Esophagus muscularis mucosa (tissue), 4 donors: ENCODE measurements at places on chromosomes 7 and 10.

DNA sequence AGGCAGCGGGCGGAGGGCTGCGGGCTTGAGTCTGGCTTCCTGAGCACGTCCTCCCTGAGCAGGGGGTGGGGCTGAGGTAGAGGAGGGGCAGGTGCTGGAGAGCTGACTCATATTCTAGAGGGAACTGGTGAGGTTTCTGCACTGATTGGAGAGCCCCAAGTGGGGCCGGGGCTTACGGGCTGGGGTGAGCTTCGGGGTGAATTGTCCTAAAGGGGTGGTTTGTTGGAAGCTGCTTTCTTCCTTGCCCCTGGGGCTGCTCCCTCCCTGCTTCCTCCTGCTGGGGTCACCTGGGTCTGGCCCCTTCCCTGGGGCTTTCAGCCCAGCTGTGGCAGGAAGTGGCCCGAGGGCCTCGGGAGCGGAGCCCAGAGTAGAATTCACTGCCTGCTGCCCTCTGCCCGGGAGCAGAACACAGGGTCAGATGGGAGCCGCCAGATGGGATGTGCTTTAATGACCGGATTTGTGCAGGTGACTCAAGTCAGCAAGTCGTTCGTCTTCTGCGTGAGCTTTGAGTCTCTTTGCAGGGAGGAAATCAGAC lies 48.6 kb downstream of the FAM20C start:
- no peak for DNase-seq

GRCh38 chr10:84241185-84241790 lies at the start of gene LRIT1:
Gene LRIT1, minus strand, starts transcription at chr10:84241546. Its CDS starts 107 bp downstream, at chr10:84241439.
- no peak for DNase-seq

- no peak for DNase-seq
Observed at GRCh38 chr10:82572744-82573143, 697.8 kb downstream of the NRG3 start.

GRCh38 chr7:104973909-104974415 lies 40.0 kb upstream of the KMT2E start:
- no peak for DNase-seq

DNA sequence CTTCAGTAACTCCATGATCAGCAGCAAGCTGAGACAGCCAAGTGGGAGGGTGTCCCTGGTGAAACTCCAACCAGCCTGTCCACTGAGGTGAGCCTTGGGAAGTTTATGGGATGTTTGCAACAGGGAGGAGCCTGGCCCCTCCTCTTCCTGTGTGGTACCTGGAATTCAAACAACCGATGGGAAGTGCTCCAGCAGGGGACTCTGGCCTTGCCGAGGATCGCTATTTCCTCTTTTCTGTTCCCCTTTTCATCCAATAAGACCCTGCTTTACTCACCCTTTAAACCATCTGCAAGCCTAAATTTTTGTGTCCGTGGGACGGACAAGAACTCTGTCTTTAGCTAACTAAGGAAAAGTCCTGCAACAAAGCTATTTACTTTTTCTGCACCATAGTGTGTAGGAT lies 491.1 kb upstream of the ZMIZ1 start:
- DNase-seq, result no peak

- DNase-seq, result no peak
Observed at GRCh38 chr7:149023662-149024061, 4.6 kb downstream of the PDIA4 start.

- DNase-seq, result no peak
Observed at GRCh38 chr7:1857487-1858421, 187.7 kb downstream of the ELFN1 start.

DNA sequence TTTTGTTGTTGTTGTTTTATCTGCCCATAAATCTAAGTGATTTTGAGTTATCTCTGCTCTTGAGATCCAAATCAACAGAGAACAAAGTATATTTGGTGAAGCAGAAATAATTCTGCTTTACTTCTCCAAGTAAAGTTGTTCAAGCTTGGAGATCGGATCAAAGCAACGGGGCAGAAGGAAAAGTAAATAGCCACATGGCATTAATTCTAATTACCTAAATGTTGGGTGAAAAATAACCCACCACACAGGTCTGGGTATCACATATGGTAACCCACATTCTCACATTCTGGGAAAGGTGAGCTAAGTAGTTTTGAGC lies 3.1 kb downstream of the NRP1 start:
- no peak for DNase-seq

GRCh38 chr7:84700563-84701370 lies 486.1 kb downstream of the SEMA3D start:
- no peak for DNase-seq

DNA sequence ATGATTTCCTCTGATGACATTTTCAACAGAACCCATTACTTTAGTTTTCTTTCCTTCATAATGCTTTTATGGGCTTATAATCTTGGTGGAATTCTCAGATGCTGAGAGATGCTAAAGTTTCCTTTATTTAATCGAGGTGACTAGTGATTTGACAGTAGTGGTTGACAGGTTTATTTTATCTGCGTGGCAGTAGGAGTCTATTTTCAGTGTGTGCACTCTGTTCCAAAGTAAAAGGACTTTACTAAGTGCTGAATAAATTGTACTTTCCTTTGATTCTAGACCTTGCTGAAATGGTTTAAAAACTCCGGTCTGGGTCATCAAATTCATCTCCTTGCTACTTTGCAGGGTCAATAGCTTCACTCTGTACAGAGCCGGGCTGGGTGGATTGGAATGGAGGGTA lies 900.3 kb downstream of the LRMDA start:
- no peak for DNase-seq

- DNase-seq, result no peak
Observed at GRCh38 chr10:25547382-25547781, 372.6 kb downstream of the GPR158 start.

DNA sequence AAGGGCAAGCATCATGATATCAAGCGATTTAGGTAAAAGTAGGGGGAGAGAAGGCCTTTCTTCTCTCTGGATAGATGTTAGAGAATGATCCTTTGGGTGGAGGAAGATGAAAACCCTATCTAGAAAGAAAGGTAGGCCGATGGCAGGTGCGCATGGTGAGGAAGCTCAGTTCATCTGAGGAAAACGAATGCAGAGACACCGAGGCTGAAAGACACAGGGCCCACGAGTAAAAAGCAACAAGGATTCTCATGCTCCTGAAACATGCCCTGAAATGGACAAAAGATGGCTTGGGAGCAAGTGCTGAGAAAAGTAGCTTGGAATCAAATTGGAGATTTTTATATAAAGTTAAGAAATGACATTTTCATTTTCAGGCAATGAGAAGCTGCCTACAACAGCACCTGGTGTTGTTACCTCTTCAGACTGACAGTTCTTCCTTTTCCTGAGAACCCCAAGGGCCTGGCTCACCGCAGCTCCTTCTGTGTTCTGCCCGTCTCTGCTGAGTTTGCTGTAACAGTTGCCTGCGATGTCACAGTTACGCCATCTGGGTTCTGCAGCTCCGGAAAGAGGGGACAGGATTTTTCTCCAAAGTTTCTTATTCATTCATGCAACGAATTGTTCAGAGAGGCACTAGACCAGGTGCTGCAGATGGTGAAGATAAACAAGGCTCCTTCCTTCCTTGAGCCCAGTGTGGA lies 402.0 kb upstream of the KLF6 start:
- peak; percentile 64 for DNase-seq

- no peak for DNase-seq
Observed at GRCh38 chr10:21926949-21927348, 76.6 kb downstream of the DNAJC1 start.

GRCh38 chr7:125814100-125814499 lies 884.5 kb upstream of the POT1 start:
- DNase-seq, result no peak

- no peak for DNase-seq
Observed at GRCh38 chr7:44796034-44796503, 412 bp upstream of the PPIA start.

GRCh38 chr7:129367700-129368388 lies 66.4 kb upstream of the STRIP2 start:
- DNase-seq, result peak; percentile 94

DNA sequence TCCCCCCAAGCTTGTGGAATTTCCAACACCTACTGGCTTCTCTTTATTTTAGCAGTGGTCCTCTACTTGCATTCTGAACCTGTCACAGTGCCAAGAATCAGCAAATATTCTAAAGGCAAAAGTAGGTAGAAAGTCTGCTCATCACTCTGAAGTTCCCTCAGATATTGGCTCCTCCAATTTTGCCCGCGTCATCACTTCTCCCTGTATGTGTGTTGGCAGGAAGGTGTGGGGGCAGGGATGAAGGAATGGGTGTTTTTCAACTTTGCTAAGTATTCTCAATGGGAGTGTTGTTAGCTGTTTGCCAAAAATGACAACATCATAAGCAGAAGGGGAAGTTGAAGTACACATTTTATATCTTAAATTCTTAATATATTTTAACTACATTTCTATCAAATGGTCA lies 226.2 kb downstream of the POLR1F start:
- no peak for DNase-seq

- DNase-seq, result no peak
Observed at GRCh38 chr10:56296618-56297017, 64.4 kb downstream of the ZWINT start.

GRCh38 chr7:6175645-6176044 lies 96.8 kb downstream of the CYTH3 start:
- no peak for DNase-seq

DNA sequence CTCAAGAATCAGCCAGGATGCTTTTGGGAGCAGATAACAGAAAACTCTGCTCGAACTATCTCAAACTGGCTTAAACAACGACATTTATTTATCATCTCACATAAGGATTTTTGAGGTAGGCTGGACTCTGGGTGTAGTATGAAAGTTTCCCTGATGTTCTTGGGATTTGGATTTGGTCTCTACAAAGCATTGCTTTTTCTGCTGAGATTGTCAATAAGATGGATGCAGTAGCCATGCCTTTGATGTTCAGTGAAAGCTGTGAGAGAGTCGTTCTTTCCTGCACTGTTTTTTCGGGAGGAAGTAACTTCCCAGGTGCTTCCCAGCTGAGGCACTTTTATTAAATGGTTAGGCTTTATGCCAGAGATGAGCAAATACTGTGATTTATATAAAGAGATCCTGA lies 181.1 kb downstream of the PRKG1 start:
- no peak for DNase-seq

DNA sequence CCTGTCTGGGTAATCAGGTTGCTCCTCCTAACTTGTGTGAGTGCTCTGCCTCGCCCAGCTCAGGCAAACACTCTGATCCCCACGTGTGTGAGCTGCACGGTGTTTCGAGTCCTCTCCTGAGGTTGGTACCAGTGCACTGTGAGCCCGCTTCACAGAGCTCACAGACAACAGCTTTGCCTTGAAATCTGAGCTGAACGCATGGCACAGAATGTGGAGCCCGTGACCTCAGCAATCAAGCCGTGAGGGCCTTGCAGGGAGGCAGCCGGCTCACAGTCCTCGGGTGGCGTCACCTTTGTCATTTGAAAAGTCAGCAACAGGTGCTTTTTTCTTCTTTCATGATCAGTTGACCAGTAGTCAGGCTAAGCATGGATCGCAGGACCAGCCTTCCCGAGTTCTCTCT lies 60.2 kb upstream of the ADGRA1 start:
- DNase-seq, result no peak

- DNase-seq, result no peak
Observed at GRCh38 chr10:10780746-10781145, 236.9 kb upstream of the CELF2 start.

- DNase-seq, result no peak
Observed at GRCh38 chr10:25698638-25699037, 235.4 kb upstream of the MYO3A start.

DNA sequence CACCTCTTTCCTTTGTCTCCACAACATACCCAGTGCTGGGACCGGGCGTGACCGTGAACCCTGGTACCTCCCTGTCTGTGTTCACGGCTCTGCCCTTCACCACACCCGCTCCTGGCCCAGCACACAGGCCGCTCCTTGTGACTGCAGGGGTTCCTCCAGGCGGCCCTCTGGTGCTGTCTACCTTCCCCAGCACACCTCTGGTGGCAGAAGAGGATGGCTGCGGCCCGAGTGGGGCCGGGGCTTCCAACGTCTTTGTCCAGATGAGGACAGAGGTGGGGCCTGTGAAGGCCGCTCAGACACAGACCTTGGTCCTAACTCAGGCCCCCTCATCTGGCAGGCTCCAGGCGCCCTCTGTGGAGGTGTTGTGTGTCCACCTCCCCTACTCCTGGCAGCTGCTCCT lies 55.4 kb upstream of the SGMS1 start:
- no peak for DNase-seq

DNA sequence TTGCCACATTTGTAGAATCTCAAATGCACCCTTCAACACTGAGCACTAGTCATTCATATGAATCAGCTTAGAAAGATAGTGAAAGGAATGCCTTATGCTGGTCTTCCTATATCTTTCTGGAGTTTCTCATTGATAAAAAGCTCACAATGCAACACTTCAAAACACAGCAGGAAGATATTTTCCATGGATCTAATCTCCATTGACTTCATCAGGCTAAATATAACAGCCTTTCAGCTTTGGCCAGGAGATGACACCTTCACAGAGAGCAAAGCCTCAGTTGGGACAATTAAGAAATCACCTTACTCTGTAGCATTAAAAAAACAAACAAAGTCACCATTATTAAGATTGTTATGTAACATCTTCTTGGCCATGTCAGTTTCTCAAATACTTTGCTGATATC lies 6.7 kb downstream of the NRP1 start:
- DNase-seq, result no peak

DNA sequence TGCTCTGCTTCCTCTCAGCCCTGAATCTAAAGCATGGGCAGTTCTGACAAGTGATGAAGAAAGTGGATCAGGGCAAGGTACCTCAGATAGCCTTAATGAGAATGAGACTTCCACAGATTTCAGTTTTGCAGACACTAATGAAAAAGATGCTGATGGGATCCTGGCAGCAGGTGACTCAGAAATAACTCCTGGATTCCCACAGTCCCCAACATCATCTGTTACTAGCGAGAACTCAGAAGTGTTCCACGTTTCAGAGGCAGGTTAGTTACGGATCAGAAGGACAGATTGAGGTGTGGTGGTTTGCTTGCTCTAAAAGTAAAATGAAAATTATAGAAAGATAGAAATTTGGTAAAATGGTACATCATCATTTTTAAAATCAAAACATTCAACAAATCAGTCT lies 130.4 kb downstream of the AASS start:
- DNase-seq, result no peak

DNA sequence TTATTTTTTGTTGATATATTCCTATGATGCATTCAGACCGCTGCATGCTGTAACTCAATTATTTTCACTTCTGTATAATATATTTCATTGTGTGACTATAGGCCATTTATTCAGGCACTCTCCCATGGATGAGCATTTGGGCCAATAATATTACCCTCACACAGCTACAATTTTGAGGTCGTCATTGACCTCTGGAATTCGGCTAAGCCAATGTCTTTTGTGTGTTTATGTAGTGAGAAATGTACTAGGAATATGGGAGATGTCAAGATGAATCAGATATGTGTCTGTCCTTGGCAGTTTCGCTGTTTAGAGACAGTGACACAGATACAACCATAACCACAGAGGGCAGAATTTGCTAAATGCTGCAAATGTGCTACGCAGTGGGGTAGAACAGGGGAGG lies 474.2 kb downstream of the ADRA2A start:
- DNase-seq, result no peak

- DNase-seq, result no peak
Observed at GRCh38 chr10:53325066-53325465, 552.5 kb upstream of the MBL2 start.
